Memory B cell (primary cell): ENCODE measurements at places on chromosomes 2 and 18.
A peak's percentile ranks its signal among the peaks of the same experiment; 100 is the strongest.

- no peaks in the 10 kb centered on the region for H3K27me3 ChIP-seq
- H3K4me3 ChIP-seq = no peak overlapping the region
- peaks cover 13% of the 10 kb centered on the region for H3K36me3 ChIP-seq
- peaks cover under 1% of the 10 kb centered on the region for H3K4me1 ChIP-seq
- no peak overlapping the region for H3K27ac ChIP-seq
Observed at GRCh38 chr2:62287899-62288880, 92.3 kb downstream of the B3GNT2 start.

GRCh38 chr2:226860087-226860486, 24.2 kb downstream of the RHBDD1 start:
- no peak overlapping the region for H3K4me3 ChIP-seq
- no peaks in the 10 kb centered on the region for H3K27me3 ChIP-seq
- H3K27ac ChIP-seq = peak overlapping the region; percentile 0

GRCh38 chr2:167147271-167147941, 259.1 kb downstream of the XIRP2 start:
- H3K27ac ChIP-seq = no peak overlapping the region
- no peaks in the 10 kb centered on the region for H3K27me3 ChIP-seq
- H3K36me3 ChIP-seq = no peaks in the 10 kb centered on the region

DNA sequence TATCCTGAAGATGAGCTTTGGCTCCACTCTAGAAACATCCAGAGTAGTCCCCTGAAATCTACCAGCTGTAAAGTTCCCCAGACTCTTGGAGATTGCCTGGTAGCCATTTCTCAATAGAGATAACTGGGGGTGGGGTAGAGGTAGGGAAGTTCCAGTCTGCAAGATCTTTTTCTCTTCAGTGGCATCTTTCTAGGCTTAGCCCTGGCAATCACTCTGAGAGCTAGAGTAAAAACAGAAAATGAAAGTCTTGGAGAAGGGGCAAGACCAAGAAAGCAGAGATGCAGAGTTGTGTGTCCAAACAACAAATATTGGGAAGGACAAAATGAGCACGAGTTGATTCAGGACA, 41.8 kb upstream of the LCLAT1 start:
- no peaks in the 10 kb centered on the region for H3K27me3 ChIP-seq
- no peaks in the 10 kb centered on the region for H3K36me3 ChIP-seq
- DNase-seq = no peak
- no peak overlapping the region for H3K27ac ChIP-seq
- no peak overlapping the region for H3K4me3 ChIP-seq

- no peak overlapping the region for H3K27ac ChIP-seq
- peaks cover 2% of the 10 kb centered on the region for H3K27me3 ChIP-seq
- peaks cover 5% of the 10 kb centered on the region for H3K36me3 ChIP-seq
- H3K4me1 ChIP-seq = peaks cover 17% of the 10 kb centered on the region
- no peak overlapping the region for H3K4me3 ChIP-seq
Observed at GRCh38 chr2:239881031-239881471, 144.1 kb downstream of the NDUFA10 start.

DNA sequence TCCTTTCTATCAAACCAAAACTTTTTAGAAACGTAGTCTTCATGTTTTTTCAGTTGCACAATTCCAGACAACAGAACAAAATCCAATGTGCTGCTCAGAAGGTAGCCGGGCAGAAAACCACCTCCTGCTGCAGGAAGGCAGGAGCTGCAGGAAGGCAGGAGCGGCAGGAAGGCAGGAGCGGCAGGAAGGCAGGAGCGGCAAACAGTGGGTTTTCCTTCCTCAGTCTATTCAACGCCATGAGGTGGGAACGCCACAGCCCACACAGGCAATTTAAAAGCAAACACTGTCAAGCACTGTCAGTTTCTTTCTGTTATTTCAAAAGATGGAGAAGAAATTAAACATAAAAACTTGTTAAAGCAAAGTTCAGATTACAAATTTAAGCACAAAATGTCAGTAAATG, 601.2 kb upstream of the SALL3 start:
- no peaks in the 10 kb centered on the region for H3K4me1 ChIP-seq
- H3K4me3 ChIP-seq = no peak overlapping the region
- H3K36me3 ChIP-seq = no peaks in the 10 kb centered on the region

DNA sequence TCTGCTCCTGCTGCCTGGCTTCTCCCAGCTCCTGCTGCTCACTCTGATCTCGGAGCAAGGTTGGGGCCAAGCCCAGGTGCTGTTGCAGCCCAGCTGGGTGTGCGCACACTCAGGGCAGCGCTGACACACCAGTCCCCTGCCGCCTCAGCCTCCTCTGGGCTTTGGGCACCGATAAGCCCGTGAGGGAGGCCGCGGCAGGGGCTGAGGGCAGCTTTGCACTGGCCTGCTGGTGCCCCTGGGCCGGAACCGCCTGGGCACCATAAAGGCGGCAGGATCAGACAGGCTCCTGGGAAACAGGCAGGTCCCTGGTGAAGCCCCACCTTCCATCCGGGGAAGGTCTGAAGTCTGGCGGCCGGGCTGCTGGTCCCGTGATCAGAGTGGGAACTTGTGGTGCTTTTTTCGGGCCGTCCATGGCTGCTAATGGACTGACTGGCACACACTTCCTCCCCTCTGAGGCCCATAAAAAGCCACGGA, 14.1 kb upstream of the EML6 start:
- H3K4me3 ChIP-seq = peak overlapping the region; percentile 87
- H3K27ac ChIP-seq = no peak overlapping the region
- no peaks in the 10 kb centered on the region for H3K36me3 ChIP-seq
- peaks cover 4% of the 10 kb centered on the region for H3K4me1 ChIP-seq

DNA sequence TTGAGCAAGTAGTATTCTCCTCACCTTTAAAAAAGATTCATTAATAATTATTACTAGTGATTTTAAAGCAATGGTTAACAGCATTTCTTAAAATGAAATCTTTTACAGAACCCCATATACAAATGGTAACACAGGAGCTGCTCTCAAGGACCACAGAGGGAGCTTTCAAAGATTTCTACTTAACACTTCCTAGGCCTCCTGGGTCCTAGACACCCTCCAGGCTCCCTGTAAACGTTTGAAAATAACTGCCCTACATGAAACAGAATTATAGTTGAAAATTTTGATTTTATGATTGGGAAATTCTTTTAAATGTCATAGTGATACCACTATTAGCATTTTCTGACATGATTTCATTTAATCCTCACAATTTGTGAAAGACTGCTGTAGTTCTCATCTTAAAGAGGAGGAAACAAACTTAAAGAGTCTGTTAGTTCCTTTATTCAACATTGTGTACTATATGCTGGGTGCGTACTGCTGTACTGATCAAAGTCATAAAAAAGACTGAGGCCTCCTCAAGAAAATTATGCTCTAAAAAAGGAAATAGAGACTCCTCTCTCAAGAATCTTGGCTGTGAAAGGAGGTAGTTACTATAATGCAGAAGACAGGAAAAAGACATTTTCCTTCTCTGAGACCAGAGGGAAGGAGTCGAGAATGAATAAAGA, 10.6 kb downstream of the CUL3 start:
- peak overlapping the region; percentile 46 for H3K27ac ChIP-seq
- peaks cover 9% of the 10 kb centered on the region for H3K36me3 ChIP-seq
- peak overlapping the region; percentile 58 for H3K4me3 ChIP-seq
- no peak for DNase-seq
- H3K27me3 ChIP-seq = no peaks in the 10 kb centered on the region

- H3K36me3 ChIP-seq = no peaks in the 10 kb centered on the region
- no peak overlapping the region for H3K27ac ChIP-seq
- peaks cover 9% of the 10 kb centered on the region for H3K4me1 ChIP-seq
- DNase-seq = no peak
- H3K27me3 ChIP-seq = peaks cover 3% of the 10 kb centered on the region
Observed at GRCh38 chr18:79588636-79589481, 90.7 kb upstream of the CTDP1 start.

DNA sequence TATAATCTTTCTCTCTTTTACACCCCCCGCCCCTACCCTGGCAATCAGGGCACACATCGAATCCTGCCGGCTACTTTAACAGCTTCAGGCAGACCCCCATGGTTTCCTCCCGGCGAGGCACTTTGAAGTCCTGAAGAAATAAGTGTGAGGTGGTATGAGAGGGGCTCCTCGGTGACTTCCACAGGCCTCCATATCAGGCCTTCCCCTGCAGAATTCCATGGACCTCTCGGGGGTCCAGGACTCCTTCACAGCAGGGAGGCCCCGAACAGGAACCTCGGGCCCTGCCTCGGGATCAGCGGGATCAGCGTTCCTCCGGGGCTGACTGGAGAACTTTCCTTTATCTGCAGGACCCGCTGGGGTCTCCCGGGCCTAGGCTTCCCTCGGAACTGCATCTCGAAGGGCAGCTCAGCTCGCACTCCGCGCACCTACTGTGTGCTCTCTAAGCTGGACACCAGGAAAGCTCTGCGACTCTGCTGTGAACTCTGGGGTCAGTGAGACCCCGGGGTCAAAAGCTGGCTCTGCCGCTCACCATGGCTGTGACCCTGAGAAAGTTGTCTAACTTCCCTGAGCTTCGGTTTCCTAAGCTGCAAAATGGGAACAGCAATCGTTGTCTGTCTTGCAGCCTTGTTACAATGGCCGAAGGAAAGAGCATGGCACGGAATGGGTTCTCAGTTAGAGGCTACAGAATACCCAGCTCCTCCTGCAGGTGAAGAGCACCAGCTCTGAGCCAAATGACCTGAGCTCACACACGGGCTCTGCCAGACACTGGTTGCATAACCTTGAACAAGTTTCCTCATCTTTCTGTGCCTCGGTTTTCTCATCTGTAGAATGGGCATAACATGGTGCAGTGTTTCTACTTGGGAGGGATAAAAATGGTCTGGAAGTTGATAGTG, 97.4 kb upstream of the ID2 start:
- no peak for DNase-seq
- peak overlapping the region; percentile 75 for H3K4me3 ChIP-seq
- H3K27ac ChIP-seq = no peak overlapping the region

DNA sequence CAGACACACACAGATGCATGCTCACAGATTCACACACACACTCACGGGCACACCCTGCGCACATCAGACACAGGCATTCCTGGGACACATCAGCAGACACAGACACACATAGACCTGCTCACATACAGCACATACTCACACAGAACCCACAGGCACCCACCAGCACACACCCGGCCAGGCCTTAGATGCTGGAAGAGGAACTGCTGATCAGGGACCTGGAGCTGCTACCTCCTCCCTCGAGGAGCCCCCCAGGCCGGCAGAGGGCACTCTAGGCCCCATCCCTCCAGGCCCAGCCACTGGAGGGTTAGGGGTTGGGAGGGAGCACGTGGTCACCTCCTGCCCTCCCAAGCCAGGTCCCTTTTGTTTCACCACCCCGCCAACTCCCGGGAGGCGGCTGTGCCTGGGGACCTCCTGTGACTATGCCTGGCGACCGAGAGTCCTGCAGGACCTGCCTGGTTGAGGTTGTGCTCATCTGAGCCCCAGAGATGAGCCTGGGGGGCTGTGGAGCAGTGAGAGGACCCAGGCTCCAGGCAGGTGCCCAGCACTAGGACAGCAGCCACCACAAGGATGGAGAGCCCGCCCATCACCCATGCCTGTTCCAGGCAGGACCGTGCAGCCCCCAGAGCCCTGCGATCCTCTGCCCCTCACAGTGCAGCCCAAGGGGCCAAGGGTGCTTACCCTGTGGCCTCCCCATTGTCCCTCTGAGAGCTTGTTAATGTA, 21.0 kb upstream of the PTMA start:
- H3K27ac ChIP-seq = no peak overlapping the region
- peak; percentile 66 for DNase-seq
- H3K36me3 ChIP-seq = no peaks in the 10 kb centered on the region
- H3K27me3 ChIP-seq = no peaks in the 10 kb centered on the region
- H3K4me1 ChIP-seq = peaks cover 12% of the 10 kb centered on the region

GRCh38 chr2:110948027-110948674, 172.6 kb upstream of the BCL2L11 start:
- H3K4me1 ChIP-seq = peaks cover 9% of the 10 kb centered on the region
- DNase-seq = no peak
- no peak overlapping the region for H3K27ac ChIP-seq
- no peak overlapping the region for H3K4me3 ChIP-seq

GRCh38 chr2:65931056-65931455, 498.7 kb upstream of the SPRED2 start:
- no peaks in the 10 kb centered on the region for H3K4me1 ChIP-seq
- H3K36me3 ChIP-seq = no peaks in the 10 kb centered on the region
- H3K27ac ChIP-seq = no peak overlapping the region
- no peak overlapping the region for H3K4me3 ChIP-seq
- DNase-seq = no peak
- peaks cover 13% of the 10 kb centered on the region for H3K27me3 ChIP-seq

- H3K27ac ChIP-seq = no peak overlapping the region
- no peak for DNase-seq
- no peaks in the 10 kb centered on the region for H3K36me3 ChIP-seq
- no peak overlapping the region for H3K4me3 ChIP-seq
Observed at GRCh38 chr2:200380833-200381542, 74.5 kb downstream of the SPATS2L start.

DNA sequence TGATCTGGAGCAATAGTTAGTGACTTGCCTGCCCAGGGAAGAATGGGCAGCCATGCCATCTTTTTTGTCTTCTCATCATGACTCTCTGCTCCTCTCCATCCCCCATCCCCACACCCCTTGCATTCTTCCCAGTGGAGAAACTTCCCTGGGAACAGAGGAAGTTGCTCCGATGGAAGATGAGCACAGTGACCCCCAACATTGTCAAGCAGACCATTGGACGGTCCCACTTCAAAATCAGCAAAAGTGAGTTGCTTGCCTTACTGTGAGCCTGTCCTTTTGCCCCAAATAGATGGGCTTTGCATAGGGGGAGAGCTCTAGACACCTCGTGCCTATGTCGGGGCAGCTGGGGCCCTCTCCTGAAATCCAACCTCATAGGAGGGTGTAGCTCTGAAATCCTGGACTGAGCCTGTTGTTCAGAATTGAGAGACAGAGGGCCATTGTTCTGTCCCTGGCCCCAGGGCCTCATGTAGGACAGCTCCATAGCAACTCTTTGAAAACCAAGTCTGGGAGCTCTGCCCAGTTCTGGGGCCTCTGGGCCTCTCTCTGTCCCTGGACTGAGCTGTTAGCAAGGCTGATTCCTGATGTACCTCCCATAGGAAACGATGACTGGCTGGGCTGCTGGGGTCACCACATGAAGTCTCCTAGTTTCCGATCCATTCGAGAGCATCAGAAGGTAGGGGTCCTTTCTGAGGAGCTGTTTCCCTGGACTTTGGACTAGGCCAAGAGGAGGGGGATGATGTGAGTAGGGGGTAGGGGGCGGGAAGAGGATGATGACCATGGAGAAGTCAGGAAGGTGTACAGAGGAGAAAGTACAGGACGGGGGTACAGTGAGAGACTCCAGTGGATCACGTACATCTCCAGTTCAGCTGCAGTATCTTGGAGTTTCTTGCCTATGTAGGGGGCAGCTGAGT, 35.2 kb downstream of the TTLL4 start:
- DNase-seq = no peak
- H3K27ac ChIP-seq = no peak overlapping the region
- peaks cover 49% of the 10 kb centered on the region for H3K36me3 ChIP-seq
- no peaks in the 10 kb centered on the region for H3K27me3 ChIP-seq
- peaks cover 2% of the 10 kb centered on the region for H3K4me1 ChIP-seq

- H3K4me3 ChIP-seq = no peak overlapping the region
- H3K27ac ChIP-seq = no peak overlapping the region
- no peaks in the 10 kb centered on the region for H3K36me3 ChIP-seq
- H3K4me1 ChIP-seq = no peaks in the 10 kb centered on the region
- no peaks in the 10 kb centered on the region for H3K27me3 ChIP-seq
Observed at GRCh38 chr18:65995206-65995605, 244.4 kb downstream of the CDH7 start.
